CD4-positive, alpha-beta T cell treated with Interleukin-4 for 4 hours (primary cell): ENCODE measurements at places on chromosomes 5 and 9.

DNA sequence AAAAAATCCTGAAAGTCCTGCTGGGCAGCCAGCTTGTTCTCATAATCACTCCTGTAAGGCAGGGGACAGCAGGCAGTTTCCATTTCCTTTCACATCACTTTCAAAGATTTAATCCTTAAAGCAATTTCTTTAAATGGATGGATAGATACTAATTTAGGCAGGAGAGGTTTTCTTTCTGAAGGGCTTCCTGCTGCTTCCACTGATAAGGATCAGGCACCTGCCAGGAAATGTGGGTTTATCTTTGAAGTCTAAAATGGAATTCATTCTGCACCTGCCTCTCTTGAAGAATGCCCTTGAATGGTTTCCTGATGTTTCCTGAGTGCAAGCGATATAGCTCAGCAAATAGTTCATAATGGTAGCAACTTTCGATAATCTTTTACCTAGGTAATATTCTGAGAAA, 64.5 kb downstream of the STARD4 start:
- no peak for DNase-seq

DNA sequence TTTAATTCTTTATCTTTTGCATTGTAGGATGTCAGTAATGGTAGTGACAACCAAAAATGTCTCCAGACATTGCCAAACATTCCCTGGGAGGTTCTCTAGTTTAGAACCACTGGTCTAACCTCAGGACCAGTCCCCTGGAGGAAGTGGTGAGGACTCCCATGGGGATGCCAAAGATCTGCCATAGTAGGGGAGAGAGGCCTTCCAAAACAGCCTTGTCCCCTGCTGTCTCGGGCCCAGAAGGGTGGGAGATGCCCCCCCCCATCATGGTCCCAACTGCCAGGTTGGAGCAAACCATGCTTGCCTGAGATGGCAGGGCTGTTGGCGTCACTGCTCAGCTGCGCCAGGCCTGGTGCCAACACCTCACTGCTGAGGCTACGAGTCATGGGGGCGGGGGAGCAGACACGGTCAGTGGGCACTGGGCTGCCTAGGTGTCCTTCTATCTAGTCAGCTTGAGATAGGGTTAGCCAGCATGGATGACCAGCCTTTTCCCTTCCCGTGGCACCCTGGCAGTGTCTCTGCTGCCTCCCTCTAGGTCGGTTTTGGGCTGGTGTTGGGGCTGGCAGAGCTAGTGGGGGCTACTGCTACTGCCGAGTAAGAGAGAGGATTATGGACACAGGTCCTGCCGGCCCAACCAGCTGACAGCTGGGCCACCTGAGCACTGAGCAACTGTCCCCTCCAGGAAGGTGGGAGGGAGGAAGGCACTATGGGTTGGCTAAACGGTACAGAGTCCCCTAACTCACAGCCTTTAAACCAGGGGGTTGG, 8.3 kb upstream of the CXXC5 start:
- no peak for DNase-seq

GRCh38 chr5:177294632-177295031, 8.9 kb downstream of the RAB24 start:
- DNase-seq = no peak

- no peak for DNase-seq
Measured at GRCh38 chr5:31913808-31914207, 260.3 kb downstream of the GOLPH3 start.

- DNase-seq = no peak
Measured at GRCh38 chr9:108400297-108400696, 455.5 kb downstream of the ACTL7B start.

- no peak for DNase-seq
Measured at GRCh38 chr5:6236170-6236793, 142.1 kb downstream of the MED10 start.

- DNase-seq = no peak
Measured at GRCh38 chr5:78824831-78825281, 160.3 kb downstream of the ARSB start.

GRCh38 chr5:10987276-10987924, 226.4 kb upstream of the DAP start:
- DNase-seq = no peak

DNA sequence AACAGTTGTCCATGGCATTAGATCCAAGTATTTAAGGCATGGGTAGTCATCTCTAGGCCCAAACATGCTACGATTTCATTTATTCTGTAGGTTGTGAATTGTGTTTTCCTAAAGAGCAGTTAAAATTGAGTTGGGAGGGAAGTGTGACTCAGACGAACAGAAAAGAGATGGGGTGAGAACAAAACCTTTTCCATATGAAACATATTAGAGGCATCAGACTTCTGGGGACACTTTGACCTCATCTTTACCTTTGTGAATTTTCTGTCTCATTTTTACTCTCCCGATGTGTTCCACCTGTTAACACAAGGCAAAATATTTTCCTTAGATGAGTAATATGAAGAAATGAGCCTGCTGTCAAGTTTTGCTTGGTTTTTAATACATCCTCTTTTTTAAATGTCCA, 181.3 kb downstream of the ESM1 start:
- no peak for DNase-seq

DNA sequence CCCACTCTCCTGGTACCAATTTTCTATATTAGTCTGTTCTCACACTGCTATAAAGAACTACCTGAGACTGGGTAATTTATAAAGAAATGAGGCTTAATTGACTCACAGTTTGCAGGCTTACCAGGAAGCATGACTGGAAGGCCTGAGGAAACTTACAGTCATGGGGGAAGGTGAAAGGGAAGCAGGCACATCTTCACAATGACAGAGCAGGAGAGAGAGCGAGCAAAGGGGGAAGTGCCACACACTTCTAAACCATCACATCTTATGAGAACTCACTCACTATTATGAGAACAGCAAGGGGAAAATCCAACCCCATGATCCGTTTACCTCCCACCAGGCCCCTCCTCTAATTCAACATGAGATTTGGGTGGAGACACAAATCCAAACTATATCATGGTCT, 72.2 kb downstream of the ATG10 start:
- no peak for DNase-seq

GRCh38 chr5:29833394-29833793, 1360.1 kb upstream of the CDH6 start:
- DNase-seq = no peak
